Activated naive CD4-positive, alpha-beta T cell treated with anti-CD3 and anti-CD28 coated beads, Interleukin-2, amount 50 U/mL, for 72 hours (primary cell): ENCODE measurements at places on chromosomes 11 and 22. TPM values are rescaled to one million over a fixed set of nuclear protein-coding genes. Genes with fewer than 3 reads are reported as not detected.

The RTL10 gene
- 20.1 TPM for total RNA-seq

The PKNOX2 gene
- total RNA-seq = not detected

The TMPRSS6 gene
- total RNA-seq = 8.7 TPM

The SELENOH gene
- 237 TPM for total RNA-seq

The APOL2 gene
- 68.6 TPM for total RNA-seq
